Right atrium auricular region (tissue), 2 donors: ENCODE measurements at places on chromosomes 16 and 17. TPM values are rescaled to one million over a fixed set of nuclear protein-coding genes. Genes with fewer than 3 reads are reported as not detected.

ASIC2 gene
- 0.75 TPM for total RNA-seq

TRPV3 gene
- total RNA-seq: 2.8 TPM

CEMP1 gene
- not detected for total RNA-seq

ABCC11 gene
- not detected for total RNA-seq

PMFBP1 gene
- total RNA-seq: 2.0 TPM

CHST6 gene
- 3.5 TPM for total RNA-seq

IQCK gene
- 14.4 TPM for total RNA-seq

ZPBP2 gene
- total RNA-seq: not detected

NGFR gene
- 13.9 TPM for total RNA-seq

CIITA gene
- 3.4 TPM for total RNA-seq

SYT17 gene
- total RNA-seq: 1.8 TPM

USP31 gene
- 19.7 TPM for total RNA-seq

TBC1D3B gene
- not detected for total RNA-seq

CIAPIN1 gene
- 34.4 TPM for total RNA-seq

B3GNT9 gene
- 12.2 TPM for total RNA-seq

MT4 gene
- not detected for total RNA-seq

TBC1D16 gene
- total RNA-seq: 9.8 TPM

ZNF597 gene
- total RNA-seq: 1.3 TPM

TNP2 gene
- total RNA-seq: not detected

LGALS3BP gene
- 733 TPM for total RNA-seq

IRX3 gene
- 21.6 TPM for total RNA-seq

PSME3IP1 gene
- 55.7 TPM for total RNA-seq

UNC13D gene
- 25.9 TPM for total RNA-seq

TTLL6 gene
- not detected for total RNA-seq

SMYD4 gene
- 6.2 TPM for total RNA-seq
